ENCODE measurements at places on chromosomes 4 and X.

DNA sequence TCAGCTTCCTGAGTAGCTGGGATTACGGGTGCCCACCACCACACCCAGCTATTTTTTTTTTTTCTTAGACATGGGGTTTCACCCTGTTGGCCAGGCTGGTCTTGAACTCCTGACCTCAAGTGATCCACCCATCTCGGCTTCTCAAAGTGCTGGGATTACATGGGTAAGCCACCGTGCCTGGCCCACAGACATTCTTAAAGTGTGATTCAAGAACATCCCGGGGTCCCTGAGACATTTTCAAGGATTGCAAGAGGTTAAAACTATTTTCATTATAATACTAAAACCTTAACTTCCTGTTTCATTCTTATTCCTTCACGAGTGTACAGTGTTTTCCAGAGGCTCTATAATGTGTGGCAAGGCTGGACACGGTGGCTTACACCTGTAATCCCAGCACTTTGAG, 318.7 kb downstream of the CAMK2D start:
- H3K4me1 ChIP-seq: peaks cover 6% of the 10 kb centered on the region
- DNase-seq: no peak
- peaks cover 11% of the 10 kb centered on the region for H3K27me3 ChIP-seq
- H3K27ac ChIP-seq: no peak overlapping the region
- H3K4me3 ChIP-seq: no peak overlapping the region
- H3K36me3 ChIP-seq: no peaks in the 10 kb centered on the region

GRCh38 chr4:84146300-84146959, 352.7 kb downstream of the NKX6-1 start:
- no peak overlapping the region for H3K27ac ChIP-seq
- no peaks in the 10 kb centered on the region for H3K4me1 ChIP-seq
- no peaks in the 10 kb centered on the region for H3K36me3 ChIP-seq
- no peaks in the 10 kb centered on the region for H3K27me3 ChIP-seq

DNA sequence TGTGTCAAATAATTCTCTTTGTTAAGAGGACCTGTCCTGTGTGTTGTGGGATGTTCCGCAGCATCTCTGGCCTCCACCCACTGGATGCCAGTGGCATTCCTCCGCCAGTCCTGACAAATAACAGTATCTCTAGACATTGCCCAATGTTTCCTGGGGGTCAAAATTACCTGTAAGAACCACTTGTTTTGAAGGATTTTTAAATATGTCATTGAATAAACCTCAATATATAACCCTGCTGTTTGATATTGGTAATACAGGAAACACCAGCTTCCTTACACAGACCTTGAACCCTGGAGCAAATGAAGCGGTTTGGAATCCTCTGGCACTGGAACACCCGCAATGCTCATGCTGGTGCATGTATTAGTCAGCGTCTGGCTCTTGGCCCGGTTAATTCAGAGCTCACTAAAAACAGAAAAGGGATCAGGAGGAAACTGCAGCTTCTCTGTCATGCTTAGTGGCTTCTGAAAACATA, 101.3 kb downstream of the TBL1X start:
- no peaks in the 10 kb centered on the region for H3K27me3 ChIP-seq
- peak overlapping the region; percentile 27 for H3K27ac ChIP-seq
- H3K4me1 ChIP-seq: peaks cover 7% of the 10 kb centered on the region
- peaks cover 1% of the 10 kb centered on the region for H3K36me3 ChIP-seq

GRCh38 chr4:3826247-3827172, 60.3 kb downstream of the ADRA2C start:
- no peak overlapping the region for H3K4me3 ChIP-seq
- H3K4me1 ChIP-seq: peaks cover 5% of the 10 kb centered on the region
- no peaks in the 10 kb centered on the region for H3K36me3 ChIP-seq
- H3K27ac ChIP-seq: no peak overlapping the region

- H3K27ac ChIP-seq: no peak overlapping the region
- H3K36me3 ChIP-seq: peaks cover 2% of the 10 kb centered on the region
- H3K4me3 ChIP-seq: no peak overlapping the region
- no peaks in the 10 kb centered on the region for H3K4me1 ChIP-seq
- H3K27me3 ChIP-seq: peaks cover 18% of the 10 kb centered on the region
Observed at GRCh38 chrX:9846631-9847030, 60.4 kb downstream of the SHROOM2 start.

DNA sequence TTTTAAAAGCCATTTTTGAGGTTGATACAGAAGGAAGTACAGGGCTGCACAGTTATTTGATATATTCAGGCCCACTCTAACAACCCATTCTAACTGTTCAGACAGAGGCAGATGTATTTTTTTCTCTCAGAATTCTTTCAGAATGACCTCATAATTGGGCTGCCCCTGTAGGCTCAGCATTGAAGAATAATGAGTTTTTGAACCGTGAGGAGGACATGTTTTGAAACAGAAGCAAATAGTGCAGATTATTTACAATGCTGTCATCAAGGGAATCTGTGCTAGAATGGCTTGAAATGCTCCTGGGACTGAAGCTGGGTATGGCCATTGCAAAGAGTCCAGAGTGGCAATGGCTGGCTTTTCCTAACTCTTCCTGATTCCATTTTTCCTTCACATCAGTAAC, 158.1 kb downstream of the SOX3 start:
- no peaks in the 10 kb centered on the region for H3K36me3 ChIP-seq
- H3K4me3 ChIP-seq: no peak overlapping the region
- no peak overlapping the region for H3K27ac ChIP-seq
